Gastroesophageal sphincter (tissue), 4 donors: ENCODE measurements at places on chromosomes 3 and 15. TPM values are rescaled to one million over a fixed set of nuclear protein-coding genes. Genes with fewer than 3 reads are reported as not detected.

Gene GPR149
- not detected for total RNA-seq

Gene EXOG
- total RNA-seq: 19.7 TPM

Gene SERPINI2
- not detected for total RNA-seq

Gene GOLIM4
- total RNA-seq: 48.2 TPM

Gene ROPN1
- total RNA-seq: not detected

Gene CERS3
- total RNA-seq: 7.6 TPM

Gene TM4SF18
- 6.1 TPM for total RNA-seq

Gene GOLGA6D
- not detected for total RNA-seq

Gene KNG1
- not detected for total RNA-seq

Gene EXD1
- not detected for total RNA-seq

Gene LRRC2
- 0.62 TPM for total RNA-seq
